ENCODE measurements at places on chromosomes 3 and 15.

- DNase-seq, result no peak
Measured at GRCh38 chr3:133037436-133037835, 755 bp upstream of the TMEM108 start.

DNA sequence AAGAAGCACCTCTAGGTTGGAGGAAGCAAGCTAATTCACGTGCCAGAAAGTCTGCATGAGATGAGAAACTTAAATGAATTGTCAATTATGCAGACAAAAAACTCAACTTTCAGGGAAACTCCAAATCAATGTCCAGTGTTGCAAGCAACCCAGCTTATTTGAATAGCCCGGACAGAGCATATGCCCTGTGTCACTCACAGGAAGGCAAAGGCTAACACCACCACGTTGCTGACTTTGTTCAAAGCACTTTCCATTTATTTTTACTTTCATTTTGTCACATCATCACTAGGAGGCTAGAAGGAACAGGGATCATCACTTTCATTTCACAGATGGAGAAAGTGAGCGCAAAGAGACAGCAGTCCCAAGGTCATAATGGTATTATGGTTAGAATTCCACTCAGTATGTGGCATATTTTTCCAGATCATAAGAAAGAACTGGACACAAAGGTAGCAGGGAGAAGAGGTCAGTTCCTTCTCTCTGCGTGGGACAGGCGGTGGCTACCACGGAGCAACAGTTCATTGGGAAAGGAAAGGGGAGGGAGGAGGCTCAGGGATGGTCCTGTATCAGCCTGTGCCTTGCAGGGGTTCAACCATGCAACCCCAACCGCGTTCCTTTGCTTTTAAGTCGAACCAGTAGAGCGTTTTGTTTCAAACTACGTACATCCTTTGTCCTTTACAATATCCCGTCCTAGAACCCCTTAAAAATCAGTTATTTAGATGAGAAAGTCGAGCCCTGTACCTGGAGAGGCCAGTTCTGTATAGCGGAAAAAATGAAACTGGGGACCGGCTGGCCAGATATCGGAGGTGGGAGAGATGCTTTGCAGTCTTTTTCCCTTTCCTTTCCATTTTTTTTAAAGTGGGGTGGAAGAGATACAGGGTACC is 1.1 kb downstream of the HEG1 start:
- DNase-seq, result no peak

- DNase-seq, result no peak
Measured at GRCh38 chr15:94970802-94971201, 739.4 kb downstream of the MCTP2 start.

DNA sequence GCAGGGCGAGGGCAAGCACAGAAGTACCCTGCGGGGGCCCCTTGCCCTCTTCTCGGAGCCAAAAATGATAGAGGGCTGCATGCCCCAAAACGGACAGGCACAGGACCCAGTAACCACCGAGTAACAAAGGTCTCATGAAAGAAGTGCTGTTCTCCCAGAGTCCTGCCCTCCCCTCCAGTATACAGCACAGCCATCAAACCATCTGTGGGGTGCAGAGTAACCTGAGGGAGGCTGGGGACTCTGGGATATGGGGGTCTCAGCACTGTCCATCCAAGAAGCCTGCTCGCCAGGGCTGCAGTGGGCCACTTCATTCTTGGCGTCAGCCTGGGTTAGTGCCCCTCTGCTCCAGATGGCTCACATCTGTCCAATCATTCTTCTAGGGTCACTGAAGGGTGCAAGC is 6.1 kb downstream of the ULK3 start:
- no peak for DNase-seq

- no peak for DNase-seq
Measured at GRCh38 chr3:197001972-197002700, 27.5 kb downstream of the MELTF start.

Measured in thoracic aorta (tissue), 2 donors.